ENCODE measurements at places on chromosomes 12 and 14.
A peak's percentile ranks its signal among the peaks of the same experiment; 100 is the strongest.

DNA sequence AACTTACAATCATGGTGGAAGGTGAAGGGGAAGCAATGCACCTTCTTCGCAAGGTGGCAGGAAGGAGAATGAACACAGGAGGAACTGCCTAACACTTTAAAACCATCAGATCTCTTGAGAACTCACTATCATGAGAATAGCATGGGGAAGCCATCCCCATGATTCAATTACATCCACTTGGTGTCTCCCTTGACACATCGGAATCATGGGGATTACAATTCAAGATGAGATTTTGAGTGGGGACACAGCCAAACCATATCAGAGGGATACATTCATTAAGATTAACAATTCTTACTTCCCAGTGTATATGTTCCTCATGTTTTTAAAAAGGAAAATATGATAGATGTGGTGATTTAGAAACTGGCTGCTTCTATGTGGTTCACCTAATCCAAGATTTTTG is 117.9 kb downstream of the PDE3A start:
- no peak for DNase-seq

DNA sequence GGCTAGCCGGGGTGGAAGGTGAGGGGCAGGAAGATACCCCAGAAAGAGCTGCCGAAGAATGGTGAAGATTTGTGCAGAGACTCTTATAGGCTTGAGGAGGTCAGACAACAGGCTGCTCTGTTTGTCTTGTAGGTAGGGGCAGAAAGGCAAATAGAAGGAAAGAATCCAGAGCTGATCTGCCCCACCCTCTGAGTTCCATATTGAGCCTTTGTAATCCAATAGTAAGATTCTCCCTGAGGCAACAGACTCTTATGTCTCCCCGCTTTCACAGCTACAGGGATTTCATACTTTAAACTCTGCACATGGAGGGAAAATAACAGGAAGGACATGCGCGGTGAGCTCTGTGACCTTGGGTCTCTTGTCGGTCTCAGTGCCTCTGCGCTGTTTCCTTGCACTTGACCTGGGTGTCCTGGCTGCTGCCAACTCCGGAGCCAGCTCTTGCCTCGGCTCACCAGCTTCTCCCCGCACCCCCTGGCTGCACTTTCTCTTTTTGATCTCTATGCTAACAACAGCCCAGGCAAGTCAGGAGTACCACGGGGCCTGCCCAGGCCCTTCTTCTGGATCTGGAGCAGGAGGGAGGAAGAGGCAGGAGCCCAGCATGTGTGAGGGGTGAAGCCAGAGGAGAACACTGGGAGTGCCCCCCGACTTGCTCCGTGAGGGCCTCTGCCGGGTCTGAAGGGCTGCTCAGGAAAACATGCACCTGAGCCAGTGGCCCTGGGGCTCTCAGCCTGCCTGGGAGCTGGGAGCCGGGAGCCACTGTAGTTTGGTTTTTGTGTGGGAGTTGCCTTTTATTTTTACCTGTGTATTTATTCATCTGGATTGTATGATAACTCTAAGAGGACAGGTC is 75.8 kb downstream of the PPP1R36 start:
- no peak for DNase-seq

- no peak for DNase-seq
Measured at GRCh38 chr12:117967043-117967442, 1.7 kb downstream of the KSR2 start.

GRCh38 chr14:100292776-100293461 is 13.3 kb downstream of the SLC25A29 start:
- DNase-seq = no peak

- no peak for DNase-seq
Measured at GRCh38 chr14:68730348-68730747, 62.5 kb downstream of the ZFP36L1 start.

GRCh38 chr14:100494645-100495044 is 92.6 kb downstream of the BEGAIN start:
- no peak for DNase-seq

DNA sequence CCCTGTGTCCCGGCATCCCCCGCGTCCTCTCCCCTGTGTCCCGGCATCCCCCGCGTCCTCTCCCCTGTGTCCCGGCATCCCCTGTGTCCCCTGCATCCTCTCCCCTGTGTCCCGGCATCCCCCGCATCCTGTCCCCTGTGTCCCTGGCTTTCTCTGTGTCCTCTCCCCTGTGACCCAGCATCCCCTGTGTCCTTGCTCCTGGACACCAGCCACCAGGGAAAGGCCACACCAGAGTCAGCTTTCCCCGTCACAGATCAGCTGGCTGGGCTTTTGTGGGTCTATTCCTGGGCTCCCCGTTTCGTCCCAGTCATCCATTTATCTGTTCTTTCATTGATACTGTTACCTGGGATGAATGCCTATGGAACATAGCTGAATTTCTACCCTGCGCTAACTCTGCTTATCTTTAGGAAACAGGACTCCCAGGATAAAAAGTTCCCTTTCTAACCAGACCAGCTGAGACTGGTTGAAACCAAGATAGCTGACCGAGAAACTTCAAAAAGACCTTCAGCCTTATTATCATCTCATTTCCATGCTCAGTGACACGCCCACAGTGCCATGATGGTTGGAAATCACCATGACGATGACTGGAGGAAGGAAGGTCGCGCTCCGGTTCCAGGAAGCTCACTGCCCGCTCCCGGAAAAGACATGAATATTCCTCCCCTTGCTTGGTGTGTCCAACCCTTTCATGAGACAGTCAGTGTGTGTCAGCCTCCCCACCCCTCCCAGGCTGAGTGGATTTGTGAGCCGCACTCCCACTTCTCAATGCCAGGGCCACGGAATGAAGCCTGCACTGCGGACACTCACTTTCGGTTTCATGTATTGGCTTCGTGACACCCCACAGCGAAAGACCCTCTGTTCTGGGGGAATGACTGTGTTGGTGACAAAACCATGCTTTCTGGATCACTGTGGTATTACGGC is 276.4 kb upstream of the SFSWAP start:
- no peak for DNase-seq

DNA sequence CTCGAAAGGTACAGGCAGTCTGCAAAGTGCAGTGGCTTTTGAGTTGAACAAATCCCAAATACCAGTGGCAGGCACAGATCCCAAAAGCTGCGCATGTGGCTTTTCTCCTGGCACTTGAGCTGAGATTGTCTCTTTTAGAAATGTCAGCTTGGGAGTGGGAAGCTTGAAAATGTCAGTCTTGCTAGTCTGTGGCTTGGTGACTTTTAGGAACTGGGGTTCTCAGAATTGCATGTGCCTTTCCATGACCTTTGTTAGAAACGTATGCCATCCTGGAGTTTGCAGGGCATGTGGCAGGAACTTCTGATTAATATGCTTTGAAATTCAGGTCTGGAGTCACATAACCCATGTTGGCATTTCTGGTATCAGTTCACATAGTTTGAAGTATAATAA is 182.1 kb downstream of the CHST11 start:
- DNase-seq = no peak

GRCh38 chr14:77032491-77032843 is 4.0 kb upstream of the IRF2BPL start:
- no peak for DNase-seq

- DNase-seq = no peak
Measured at GRCh38 chr12:18981732-18982131, 147.8 kb upstream of the PLEKHA5 start.

- no peak for DNase-seq
Measured at GRCh38 chr14:101217616-101218371, 314.3 kb upstream of the RTL1 start.

GRCh38 chr12:128813392-128813791 is 10.4 kb downstream of the SLC15A4 start:
- no peak for DNase-seq

DNA sequence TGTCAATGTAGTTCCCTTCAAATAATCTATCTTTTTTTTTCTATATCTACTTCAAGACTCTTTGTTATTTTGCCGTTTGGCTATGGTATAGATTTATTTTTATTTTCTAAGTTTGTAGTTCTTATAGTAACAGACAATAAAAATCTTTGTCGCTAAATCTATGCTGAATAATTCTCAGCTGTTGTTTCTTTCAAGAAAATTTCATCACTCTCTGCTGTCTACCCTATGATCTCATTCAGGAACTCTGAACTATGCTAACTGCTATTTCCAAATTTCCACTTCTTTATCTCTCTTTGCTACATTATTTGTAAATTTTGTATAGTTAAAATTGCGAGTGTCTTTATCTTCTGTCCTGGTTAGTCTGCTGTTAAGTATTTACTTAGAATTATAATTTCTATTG is 353.6 kb downstream of the LRFN5 start:
- no peak for DNase-seq

DNA sequence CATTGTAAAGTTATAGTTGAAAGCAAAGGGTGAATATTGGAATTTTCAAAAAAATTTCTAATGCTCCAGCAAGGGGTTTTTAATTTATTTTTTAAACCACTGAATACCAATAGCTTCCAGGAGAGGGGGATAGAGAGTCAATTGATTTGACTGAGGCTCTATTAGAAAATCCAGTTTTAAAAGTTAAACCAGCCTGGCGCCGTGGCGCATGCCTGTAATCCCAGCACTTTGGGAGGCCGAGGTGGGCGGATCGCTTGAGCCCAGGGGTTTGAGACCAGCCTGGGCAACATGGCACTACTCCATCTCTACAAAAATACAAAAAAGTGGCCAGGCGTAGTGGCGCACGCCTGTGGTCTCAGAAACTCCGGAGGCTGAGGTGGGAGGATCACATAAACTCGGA is 150.1 kb downstream of the SLC38A4 start:
- no peak for DNase-seq

GRCh38 chr12:19545301-19545700 is 106.0 kb downstream of the AEBP2 start:
- no peak for DNase-seq

DNA sequence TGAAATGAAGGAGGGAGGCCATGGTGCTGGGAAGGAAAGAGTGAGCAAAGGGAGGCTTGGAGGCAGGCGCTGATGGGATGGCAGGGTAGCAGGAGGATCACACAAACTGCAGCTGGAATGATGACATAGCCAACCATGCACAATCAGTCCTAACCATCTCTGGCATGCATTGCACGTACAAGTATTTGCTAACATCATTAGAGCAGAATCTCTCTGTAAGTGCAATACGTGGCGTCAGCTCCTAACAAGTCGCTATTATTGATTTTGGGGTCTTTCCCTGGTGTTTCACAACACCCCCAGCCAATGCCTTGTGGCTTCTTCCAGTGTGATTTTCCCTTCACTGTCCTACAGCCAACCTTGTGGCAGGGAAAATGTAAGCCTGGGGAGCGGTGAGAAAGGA is 18.5 kb downstream of the BDKRB1 start:
- no peak for DNase-seq

DNA sequence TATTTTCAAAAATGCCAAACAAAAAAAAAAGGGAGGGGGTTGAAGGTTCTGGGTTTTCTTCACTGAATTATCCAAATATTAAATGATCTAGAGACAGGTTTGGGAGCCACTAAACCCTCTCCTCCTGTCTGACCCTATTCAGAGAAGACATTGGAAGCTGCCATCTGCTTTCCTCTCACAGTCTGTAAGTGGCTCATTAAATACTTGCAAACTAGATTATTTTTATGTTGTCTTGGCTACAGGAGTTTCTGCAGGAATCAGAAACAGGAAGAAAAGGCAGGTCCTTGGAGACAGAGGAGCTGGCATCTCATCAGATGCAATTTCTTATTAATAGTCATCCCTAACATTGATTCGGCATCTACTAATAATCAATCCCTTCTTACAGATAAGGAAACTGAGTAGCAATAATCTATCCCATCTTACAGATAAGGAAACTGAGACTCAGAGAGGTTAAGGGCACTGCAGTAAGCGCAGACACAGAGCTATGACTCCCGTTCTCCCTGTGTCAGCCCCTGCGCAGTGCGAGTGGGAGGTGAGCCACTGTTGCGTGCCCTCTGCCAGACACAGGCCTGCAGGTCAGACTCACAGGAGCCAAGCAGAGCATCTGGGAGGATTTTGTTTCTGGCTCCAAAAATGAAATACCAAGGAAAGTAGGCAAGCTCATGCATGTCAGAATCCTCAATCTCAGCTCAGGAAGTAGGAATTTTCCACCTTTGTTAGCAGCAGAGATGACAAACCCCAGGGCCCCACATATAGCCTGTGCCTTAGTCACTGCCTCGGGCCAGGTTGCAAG is 11.0 kb downstream of the BDKRB2 start:
- no peak for DNase-seq

DNA sequence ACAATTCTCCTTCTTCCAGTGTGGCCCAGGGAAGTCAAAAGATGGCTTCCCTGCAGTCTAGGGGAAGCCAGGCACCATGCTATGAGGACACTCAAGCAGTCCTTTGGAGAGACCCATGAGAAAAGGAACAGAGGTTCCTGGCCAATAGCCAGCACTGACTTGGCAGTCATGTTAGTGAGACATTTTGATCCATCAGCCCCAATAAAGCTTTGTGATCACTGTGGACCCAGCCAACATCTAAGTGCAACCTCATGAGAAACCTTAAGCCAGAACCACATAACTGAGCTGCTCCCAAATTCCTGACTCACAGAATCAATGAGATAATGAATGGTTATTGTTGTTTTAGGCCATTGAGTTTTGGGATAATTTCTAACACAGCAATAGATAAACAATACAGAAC is 51.0 kb upstream of the NAP1L1 start:
- DNase-seq = no peak

- no peak for DNase-seq
Measured at GRCh38 chr14:91501348-91501747, 8.8 kb downstream of the PPP4R3A start.

DNA sequence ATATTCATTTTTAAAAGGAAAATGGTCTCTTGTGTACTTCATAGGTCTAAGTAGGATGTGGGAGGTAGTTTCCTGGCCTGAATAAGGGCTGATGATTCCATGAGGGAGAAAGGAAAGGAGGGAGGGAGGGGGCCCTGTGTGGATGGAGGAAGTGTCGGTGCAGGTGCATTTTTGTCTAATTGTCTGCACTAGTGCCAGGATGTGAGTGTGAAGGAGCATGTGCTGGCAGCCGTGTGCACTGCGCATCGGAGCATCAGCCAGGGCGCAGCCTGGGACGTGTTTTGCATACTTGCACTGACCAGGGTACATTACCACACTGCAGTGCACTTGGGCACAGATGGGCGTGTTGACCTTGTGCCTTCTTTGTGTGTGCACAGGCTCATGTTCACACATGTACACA is 29.2 kb downstream of the SMUG1 start:
- no peak for DNase-seq

- DNase-seq = peak; percentile 72
Measured at GRCh38 chr12:53287741-53288216, 7.6 kb upstream of the PFDN5 start.

DNA sequence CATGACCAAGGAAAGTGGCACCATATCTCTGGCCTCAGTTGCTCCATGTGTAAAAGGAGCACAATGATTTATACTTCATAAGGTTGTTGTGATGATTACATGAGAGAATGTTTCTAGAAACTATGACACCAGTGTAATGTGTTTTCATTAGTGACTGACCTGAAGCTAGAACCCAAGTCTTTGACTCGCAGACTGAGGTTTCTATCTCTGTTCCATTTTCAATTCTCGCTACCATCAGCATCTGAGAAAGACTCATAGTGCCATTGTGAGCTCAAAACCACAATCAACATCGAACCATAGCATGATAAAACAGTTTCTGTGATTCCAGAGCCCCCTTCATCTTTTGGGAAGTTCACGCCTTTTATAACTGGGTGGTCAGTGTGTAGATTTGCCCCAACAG is 53.8 kb downstream of the STAB2 start:
- DNase-seq = no peak

All from stimulated activated CD4-positive, alpha-beta T cell treated with anti-CD3 and anti-CD28 coated beads, Interleukin-15, amount 100 ng/mL, for 24 hours (primary cell).